Frontal cortex (tissue), 4 donors: ENCODE measurements at places on chromosomes 12 and 14.

GRCh38 chr12:123089631-123090353, 61.1 kb downstream of the PITPNM2 start:
- DNase-seq, result no peak

- no peak for DNase-seq
Observed at GRCh38 chr12:79532907-79533288, 157.9 kb downstream of the PAWR start.

GRCh38 chr14:36822685-36823084, 161.0 kb downstream of the PAX9 start:
- DNase-seq, result no peak

DNA sequence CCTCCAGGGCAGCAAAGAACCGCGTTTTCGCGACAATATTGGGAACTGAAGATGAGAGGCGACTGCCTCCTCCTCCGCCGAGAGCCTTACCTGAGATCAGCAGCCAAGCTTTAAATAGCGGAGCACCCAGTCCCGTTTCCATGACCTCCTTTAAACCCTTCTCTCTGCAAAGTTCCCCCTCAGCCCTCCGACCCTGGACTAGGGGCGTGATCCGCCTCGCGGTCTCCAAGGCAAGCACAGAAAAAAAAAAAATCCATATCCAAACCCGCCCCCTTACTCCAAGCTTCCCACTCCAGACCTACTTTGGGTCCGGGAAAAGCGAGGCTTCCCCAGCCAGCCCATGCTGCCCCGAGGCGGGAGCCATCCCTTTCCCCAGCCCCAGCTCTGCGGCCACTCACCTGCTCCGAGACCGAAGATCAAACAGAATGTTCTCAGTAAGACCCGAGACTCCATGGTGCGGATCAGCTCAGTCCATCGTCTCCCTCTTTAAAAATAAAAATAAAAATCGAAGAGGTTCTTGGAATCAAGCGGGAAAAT, 630 bp downstream of the NELL2 start:
- no peak for DNase-seq

DNA sequence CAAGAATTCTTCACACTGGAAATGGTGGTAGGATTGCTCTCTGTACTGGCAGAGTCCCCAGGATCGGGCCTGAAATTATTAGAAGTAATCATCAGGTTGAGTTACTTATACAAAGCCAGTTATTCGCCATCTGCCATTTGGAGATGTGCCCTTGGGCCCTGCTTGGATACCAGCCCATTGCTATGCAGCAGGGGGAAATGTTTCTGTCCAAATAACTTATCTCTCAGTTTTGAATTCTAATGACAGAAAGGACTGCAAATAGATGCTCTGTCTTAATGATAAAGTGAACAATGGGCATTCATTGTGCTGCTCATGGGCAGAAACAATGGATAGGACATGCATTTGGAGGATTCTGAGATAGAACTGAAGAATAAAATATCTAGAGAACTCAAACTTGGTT, 139.1 kb upstream of the PELI2 start:
- no peak for DNase-seq

DNA sequence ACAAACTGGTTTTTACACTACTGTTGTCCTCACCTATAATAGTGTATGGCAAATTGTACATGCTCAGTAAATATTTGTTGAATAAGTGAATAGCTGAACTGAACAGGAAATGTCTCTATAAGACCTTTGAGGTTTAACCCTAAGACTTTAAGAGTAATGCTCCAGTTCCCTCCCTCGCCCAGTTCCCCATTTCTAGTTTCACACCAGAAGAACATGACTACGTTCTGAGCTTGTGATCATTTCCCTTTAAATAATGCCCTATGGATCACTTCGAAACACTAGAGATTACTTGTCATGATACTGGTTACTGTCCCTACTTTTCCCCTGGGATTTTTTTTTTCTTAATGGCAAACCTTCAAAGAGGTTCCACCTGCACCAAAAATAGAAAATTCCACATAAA, 69.3 kb downstream of the PRKD1 start:
- no peak for DNase-seq

DNA sequence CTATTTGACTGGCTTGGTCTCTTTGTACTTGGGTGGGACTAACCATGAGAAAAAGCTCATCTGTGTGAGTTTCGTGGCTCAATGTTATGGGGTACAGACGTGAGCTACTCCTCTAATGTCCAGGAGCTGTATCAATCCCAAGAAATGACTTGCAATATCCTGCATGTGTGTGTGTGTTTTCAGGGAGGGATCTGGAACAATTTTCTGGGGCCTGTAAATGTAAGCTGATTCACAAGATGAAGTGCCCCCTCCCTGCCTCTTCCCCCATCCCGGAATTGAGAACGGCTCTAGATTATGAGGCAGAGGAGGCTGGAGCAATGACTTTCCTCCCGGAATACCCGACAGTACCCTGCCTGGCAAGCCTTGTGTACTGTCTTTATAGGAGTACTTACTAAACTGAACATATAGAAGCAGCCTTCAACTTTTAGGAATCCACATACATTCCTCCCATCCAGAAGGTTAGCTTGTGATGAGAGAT, 53.9 kb downstream of the TMX1 start:
- DNase-seq, result no peak

- no peak for DNase-seq
Observed at GRCh38 chr12:19893514-19893913, 454.2 kb downstream of the AEBP2 start.

DNA sequence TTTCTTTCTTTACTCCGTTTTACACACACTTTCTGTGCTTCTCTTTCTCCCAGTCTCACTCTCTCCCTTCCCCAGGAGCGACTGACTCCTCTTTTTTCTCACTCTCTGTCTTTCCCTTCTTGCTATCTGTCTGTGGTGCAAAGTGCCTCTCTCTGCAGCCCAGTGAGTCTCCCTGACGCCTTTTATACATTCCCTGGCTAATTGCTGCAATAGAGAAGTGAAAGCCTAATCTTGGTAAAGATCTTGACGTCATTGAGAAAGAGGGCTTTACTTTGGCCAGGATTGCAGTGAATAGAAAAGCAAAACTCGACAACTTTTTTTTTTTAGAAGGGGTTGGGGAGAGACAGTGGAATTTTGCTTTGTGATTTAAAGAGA, 706 bp upstream of the DIO2 start:
- DNase-seq, result peak; percentile 8

DNA sequence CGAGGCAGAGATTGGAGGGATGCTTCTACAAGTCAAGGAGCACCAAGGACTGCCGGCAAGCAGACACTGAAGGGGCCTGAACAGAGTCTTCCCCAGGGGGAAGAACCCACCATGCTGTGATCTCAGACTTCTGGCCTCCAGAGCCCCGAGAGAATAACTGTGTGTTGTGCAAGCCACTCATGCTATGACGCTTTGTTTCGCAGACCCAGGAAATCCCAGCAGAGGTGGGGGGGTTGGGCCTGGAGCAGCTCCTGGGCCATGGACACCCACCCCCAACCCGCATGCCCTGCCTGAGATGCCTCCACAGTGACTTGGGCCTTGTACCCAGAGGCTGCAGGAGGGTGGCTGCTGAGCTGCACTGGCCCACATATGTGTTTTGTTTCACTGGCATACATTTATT, 31.2 kb downstream of the ARL6IP4 start:
- no peak for DNase-seq

DNA sequence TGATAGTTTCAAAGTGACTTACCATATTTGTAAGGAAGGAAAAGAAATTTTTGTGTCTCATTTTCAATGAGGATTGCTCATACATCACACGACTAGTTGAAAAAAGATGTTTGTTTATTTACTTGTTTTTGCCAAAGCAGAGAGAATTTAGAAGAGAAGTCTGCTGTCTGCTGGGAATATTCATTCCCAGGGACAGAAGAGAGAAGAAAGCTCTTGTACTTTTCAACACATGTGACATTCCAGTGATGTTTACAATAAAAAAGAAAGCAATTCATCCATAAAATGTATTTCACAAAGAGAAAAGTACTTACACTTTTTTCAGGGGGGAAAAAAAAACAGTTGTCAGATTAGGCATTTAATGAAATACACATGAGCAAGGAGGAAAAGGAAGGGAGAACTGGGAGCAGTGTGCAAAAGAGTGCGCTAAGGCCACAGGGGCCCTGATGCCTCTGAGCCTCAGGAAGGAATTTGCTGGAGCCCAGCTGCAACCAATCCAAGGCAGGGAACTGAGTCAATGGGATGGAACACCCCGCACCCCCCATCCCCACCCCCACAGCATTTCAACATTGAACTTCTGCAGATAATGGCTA, 115.0 kb downstream of the RPAP3 start:
- no peak for DNase-seq

DNA sequence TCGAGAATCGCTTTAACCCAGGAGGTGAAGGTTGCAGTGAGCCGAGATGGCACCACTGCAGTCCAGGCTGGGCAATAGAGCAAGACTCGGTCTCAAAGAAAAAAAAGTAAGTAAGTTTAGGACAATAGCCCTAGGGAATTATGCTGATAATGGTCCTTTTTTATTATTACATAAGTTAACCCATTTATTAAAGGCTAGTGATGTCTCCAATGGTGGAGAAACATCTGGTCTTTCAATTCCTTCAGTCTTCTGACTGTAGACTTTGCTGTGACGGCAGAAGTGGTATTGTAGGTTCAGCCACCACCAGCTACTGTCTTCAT, 27.4 kb downstream of the DDX47 start:
- no peak for DNase-seq

- DNase-seq, result no peak
Observed at GRCh38 chr12:71045781-71046180, 112.0 kb downstream of the TSPAN8 start.

GRCh38 chr12:38152816-38153736, 163.5 kb upstream of the ALG10B start:
- DNase-seq, result no peak

DNA sequence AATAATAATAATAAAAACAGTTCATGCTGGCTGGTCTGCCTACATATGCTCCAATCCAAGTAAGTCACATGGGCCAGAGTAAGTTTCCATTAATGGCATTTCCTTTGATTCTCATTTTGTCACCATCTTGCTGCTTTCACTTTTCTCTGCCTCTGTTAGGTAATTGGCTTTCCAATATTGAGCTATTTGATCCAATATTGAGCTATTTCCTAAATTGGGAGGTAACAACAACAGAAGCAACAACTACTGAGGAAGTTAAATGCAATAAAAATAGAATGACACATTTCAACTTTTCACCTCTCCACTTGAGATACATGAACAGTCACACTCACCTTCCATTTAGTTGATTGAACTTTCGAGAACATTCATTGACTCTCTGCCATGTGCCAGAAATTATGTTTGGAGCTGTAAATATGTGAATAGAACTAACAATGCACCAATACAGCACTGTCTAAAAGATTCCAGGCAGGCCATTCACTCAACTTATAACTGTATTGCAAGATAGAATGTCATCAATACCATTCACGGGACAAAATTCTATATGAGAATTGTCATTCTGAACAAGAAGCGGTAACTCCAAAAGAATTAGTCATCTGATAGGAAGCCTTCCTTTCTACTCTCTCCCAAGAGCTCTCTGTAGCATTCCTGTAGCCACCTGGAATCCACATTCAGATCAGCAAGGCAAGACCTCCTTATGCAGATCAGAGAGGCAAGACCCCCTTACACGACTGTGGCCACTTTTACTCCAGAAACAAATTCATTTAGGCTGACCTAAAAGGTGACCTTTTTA, 136.4 kb downstream of the PHLDA1 start:
- DNase-seq, result no peak

GRCh38 chr12:115611477-115611876, 666.0 kb downstream of the MED13L start:
- no peak for DNase-seq

- no peak for DNase-seq
Observed at GRCh38 chr12:68521321-68521839, 89.3 kb upstream of the RAP1B start.

DNA sequence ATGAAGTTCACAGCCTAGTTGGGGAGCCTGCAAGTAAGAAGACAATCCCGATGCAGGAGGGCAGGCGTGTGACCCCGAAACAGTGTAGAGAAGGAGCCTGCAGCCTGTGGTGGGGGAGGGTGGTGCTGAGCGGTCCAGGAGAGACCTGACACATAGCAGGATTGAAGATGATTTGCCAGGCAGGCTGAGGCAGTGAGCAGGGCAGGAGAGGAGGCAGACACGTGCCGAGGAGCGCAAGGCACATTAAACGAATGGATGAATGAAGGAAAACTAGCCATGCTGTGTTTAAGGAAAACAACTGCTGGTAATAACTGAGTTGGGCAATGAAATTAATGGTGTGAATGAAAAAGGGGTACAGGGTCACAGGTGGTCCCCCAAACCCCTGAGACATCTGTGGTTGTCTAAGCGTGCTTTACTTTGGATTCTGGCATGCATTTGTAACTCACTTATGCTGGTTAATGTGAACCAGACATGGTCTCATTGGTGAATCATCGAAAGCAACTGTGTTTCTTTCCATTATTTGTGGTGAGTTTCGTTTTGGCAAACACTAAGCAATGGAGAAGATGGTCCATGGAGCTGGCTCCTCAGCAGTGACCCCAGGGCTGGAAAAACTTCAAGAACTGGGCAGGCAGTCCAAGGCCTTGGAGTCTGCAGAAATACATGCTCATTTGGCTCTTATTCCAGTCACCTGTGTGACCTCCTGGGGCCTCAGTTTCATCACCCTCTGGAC, 96.9 kb upstream of the EVL start:
- no peak for DNase-seq

DNA sequence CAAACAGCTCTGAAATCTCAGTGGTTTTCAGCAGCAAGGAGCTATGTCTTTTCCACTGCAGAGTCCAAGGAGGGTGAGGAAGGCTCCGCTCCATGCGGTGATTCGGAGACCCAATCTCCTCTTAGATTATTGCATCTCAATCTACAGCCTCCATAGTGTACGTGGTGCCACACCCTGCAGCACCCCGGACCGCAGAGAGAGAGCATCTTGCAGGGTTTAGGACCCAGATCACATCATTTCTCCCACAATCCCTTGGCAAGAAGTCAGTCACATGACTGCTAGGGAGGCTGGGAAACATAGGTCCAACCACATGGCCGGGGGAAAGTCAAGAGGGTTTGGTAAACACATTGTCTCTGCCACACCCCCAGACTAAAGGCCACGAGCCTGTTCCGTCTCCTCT, 209.4 kb upstream of the TMEM132C start:
- DNase-seq, result no peak

GRCh38 chr12:26723379-26724308, 109.3 kb downstream of the ITPR2 start:
- DNase-seq, result no peak

DNA sequence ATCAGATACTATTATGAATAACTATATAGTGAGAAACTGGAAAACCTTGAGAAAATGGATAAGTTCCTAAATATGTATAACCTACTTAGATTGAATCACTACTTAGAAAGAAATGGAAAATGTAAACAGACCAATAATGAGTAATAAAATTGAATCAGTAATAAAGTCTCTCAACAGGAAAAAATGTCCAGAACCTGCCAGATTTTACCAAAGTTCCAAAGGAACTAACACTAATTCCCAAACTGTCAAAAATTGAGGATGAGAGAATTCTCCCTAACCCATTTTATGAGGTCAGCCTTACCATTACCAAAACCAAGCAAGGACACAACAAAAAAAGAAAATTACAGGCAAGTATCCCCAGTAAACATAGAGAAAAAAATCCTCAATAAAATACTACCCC, 272.0 kb downstream of the RPAP3 start:
- no peak for DNase-seq
